GM12878 (cell line): ENCODE measurements at places on chromosomes 13 and 19. TPM values are rescaled to one million over a fixed set of nuclear protein-coding genes. Genes with fewer than 3 reads are reported as not detected.

Gene LRRC4B
- total RNA-seq: not detected in 2 replicates

DNA sequence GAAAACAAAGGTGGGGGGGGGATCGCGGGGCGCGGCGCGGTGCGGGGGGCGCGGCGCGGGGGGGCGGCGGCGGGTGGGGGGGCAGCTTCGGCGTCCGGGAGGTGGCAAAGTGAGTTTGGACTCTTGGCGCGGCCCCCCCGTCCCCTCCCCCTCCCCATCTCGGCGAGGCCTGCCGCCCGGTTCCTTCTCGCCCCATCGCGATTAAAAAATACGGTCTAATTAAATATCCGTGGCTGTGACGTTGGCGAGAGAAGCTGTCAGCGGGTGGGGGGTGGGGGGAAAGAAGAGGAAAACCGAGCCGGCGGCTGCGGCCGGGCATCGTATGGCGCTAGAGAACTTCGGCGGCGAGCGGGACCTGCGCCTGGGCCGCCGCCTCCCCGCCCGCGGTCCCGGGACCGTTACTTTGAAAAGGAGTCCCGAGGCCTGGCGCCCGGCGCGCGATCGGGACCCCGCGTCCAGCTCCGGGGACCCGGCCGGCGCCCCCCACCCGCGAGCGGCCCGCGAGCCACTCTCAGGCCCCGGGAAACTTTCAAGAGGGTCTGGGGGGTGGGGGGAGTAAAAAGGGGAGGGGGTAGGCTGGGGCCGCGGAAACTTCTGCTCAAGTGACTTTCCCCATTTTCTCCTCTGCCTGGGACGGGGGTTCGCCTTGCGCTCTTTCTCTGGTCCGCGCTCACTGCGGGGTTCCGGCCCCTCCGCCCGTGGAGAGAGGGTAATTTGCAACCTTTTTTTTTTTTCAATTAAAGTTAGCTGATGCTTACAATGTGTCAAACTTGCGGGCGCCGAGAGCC, 146.3 kb upstream of the ZNF536 start:
- H3K27me3 ChIP-seq: peaks cover 23% of the 10 kb centered on the region
- no peaks in the 10 kb centered on the region for H3K4me1 ChIP-seq
- DNase-seq: no peak
- H3K4me3 ChIP-seq: no peak overlapping the region
- H3K36me3 ChIP-seq: no peaks in the 10 kb centered on the region
- no peak overlapping the region for H3K27ac ChIP-seq

Gene CEACAM3
- not detected in 2 replicates for total RNA-seq

Gene KLK12
- not detected in 2 replicates for total RNA-seq

DNA sequence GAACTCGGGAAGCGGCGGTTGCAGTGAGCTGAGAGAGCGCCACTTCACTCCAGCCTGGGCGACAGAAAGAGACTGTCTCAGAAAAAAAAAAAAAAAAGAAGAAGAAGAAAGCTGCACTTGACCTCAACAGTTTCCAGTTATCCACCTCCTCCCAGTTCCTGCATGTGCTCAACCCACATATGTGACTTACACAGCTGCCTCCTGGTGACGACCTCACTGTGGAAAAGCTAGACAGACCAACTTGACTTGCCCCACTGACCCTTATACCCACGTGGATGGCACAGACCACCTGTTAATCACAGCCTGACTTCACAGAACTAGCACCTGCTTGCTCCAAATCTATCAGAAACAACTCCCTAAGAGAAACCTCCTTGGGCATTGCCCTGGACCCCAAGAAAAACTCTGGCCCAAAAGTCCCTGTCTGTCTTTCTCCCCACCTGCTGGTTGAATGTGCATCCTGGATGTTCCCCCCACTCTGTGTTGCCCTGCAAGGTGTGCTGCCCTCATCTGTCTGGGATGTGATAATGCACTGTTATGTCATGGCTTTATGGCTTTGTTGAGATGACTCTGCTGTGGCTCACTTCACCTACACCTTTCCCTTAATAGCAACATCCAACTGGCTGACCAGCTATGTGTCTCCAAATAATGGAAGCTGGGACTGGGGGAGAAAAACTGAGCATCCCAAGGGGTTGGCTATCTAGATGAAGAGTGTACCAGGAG, 2.8 kb downstream of the ZNF20 start:
- no peaks in the 10 kb centered on the region for H3K27me3 ChIP-seq
- H3K4me1 ChIP-seq: peaks cover 3% of the 10 kb centered on the region
- DNase-seq: no peak
- H3K36me3 ChIP-seq: peaks cover 3% of the 10 kb centered on the region
- no peak overlapping the region for H3K27ac ChIP-seq

DNA sequence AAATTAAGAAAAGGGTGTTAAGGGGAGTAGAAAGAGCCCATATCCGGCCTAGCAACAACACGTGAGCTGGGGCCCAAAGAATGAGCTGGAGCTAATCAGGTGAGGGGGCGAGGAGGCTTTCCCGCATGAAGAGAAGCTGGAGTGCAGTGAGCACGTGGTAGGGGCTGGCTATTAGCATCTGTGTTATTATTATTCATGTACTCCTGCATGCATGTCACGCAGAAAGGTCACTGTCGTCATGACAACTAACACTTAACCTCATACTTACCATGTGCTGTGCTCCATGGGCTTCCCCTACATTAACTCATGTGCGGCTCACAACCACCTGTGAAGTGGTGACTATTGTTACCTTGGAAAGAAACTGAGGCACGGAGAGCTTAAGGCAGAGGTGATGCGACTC, 227.6 kb upstream of the UBL3 start:
- no peak overlapping the region for H3K4me3 ChIP-seq
- no peaks in the 10 kb centered on the region for H3K27me3 ChIP-seq
- no peaks in the 10 kb centered on the region for H3K36me3 ChIP-seq

DNA sequence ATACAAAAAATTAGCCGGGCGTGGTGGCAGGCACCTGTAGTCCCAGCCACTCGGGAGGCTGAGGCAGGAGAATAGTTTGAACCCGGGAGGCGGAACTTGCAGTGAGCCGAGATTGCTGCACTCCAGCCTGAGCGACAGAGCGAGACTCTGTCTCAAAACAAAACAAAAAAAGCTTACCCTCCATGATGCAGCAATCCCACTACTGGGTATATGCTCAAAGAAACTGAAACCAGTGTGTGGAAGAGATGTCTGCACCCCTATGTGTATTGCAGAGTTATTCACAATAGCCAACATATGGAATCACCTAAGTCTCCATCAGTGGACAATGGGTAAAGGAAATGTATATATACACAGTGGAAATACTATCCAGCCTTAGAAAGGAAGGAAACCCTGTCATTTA, 19.6 kb upstream of the TTYH1 start:
- H3K36me3 ChIP-seq: no peaks in the 10 kb centered on the region
- no peaks in the 10 kb centered on the region for H3K27me3 ChIP-seq

DNA sequence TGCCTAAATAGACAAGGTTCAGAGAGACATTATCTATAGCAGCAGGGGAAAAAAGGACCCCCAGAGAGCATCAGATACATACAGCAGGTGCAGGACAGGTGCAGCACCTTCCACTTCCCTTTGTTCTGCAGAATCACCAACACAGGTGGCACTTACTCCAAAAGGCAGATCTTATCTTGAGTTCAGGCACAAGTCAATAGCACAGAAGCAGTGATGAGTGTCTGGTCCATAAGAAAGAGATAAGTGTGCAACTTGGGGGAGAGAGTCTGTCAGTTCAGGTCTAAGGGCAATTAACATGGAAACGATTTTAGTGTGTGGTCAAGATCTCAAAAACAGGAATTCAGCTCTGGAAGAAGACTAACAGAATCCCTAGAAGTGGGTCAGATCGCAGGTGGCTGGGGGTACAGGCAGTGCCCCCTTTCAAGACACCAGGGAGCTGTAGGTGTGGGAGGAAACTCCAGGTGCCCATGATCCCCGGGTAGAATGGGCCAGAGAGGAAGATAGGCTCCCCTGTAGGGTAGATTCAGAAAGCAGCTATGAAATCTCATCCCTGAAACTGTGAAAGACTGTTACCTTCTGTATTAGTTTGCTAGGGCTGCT, 40.6 kb downstream of the TNFSF11 start:
- no peaks in the 10 kb centered on the region for H3K4me1 ChIP-seq
- H3K4me3 ChIP-seq: no peak overlapping the region

GRCh38 chr19:48424694-48425219, 21.0 kb upstream of the GRWD1 start:
- DNase-seq: no peak
- H3K27me3 ChIP-seq: no peaks in the 10 kb centered on the region
- no peaks in the 10 kb centered on the region for H3K36me3 ChIP-seq

Gene RASAL3
- total RNA-seq: 78.5 and 81.3 TPM in 2 replicates

DNA sequence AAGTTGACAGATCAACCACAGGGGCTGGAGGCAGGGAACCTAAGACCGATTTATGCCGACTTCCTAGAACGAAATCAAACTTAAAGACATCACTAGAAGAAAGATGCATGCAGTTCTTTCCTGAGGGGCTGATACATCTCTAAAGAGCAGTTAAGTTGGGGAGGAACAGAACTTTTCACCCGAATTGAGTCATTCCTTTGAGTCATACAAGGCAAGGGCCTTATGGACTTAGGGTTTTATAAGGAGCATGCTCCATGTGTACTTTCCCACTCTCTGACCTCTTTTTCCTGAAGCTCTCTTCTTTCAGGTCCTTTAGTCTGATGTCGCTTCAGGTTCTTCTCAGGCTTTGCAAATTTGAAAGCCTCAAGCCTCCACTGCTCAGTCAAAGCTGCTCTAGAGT, 7.9 kb upstream of the FBXL3 start:
- no peak overlapping the region for H3K27ac ChIP-seq
- H3K4me3 ChIP-seq: no peak overlapping the region
- H3K4me1 ChIP-seq: no peaks in the 10 kb centered on the region
- no peak for DNase-seq
- H3K36me3 ChIP-seq: no peaks in the 10 kb centered on the region
- no peaks in the 10 kb centered on the region for H3K27me3 ChIP-seq
